ENCODE measurements at places on chromosomes 6 and 20.

GRCh38 chr6:154991207-154991606, 3.9 kb upstream of the TIAM2 start:
- DNase-seq: no peak

- no peak for DNase-seq
These were observed 146.3 kb downstream of the PRL start for GRCh38 chr6:22150368-22151035.

GRCh38 chr6:7165890-7166267, 58.1 kb downstream of the RREB1 start:
- DNase-seq: no peak

DNA sequence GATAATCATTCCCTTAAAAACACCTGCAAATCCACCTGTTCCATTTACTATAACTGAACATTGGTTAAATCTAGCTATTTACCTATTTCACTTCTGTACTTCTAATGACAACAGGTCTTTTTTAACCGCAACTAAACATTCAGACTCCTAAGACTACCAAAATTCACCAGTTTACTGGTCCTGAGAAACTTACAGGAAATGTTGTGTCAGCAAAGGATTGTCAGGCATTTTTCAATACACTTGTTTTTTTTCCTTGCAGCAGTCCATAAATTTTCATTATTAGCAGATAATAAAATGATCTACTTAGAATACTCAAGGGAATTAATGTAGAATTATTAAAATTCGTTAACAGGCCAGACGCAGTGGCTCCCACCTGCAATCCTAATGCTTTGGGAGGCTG, 5.3 kb downstream of the ZUP1 start:
- DNase-seq: no peak

DNA sequence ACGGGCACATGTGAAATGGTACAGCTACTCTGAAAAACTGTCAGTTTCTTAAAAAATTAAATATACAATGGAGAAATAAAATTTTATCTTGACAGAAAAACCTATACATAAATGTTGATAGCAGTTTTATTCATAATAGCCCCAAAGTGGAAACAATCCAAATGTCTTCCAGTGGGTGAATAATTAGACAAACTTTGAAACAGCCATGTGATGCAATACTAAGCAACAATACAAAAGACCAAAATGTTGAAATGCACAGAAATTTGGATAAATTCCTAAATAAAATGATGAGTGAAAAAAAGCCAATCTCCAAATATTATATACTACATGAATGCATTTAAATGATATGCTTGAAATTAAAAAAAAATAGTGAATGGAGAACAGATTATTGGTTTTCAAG, 523.1 kb downstream of the HTR1B start:
- DNase-seq: no peak

DNA sequence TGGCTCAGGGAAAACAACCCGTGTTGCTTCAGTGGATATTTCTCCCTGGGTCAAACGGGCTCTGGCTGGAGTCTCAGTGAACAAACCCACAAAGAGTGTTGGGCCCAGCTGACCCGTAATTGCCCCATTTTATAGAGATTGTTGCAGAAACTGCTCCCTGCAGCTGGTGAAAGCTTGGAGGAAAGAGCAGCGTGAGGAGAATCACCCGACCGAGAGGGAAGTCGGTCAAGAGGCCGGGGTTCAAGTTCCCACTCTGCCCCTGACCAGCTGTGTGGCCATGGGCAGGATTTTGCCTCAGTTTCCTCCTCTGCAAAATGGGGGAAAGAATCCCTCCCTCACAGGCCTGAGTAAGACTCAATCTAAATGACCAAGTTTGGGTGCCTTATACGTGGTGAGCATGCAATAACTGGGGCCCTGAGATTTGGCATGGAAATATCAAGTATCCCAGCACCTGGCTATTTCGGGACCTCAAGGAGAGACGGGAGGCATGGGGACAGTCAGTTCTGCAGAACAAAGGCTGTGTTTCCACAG, 1.7 kb upstream of the TGM2 start:
- DNase-seq: no peak

DNA sequence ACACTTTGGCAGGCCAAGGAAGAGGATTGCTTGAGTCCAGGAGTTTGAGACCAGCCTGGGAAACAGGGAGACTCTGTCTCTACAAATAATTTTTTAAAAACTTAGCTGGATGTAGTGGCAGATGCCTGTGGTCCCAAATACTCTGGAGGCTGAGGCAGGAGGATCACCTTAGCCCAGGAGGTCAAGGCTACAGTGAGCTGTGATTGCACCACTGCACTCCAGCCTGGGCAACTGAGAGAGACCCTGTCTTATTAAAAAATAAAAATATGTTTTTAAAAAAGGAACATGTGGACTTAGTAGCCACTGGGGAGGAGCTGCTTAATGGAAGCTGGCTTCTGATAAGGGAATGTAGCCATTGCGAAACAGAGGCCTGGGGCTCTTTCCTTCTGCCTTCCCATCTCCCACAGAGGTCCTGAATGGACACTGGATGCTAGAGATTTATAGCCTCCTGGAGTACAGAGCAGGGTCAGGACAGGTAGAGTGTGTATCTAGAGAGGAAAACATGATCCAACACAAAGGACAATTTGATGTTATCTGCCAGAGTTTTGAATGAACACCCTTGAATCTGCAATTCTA, 21.7 kb upstream of the GMNN start:
- DNase-seq: no peak

DNA sequence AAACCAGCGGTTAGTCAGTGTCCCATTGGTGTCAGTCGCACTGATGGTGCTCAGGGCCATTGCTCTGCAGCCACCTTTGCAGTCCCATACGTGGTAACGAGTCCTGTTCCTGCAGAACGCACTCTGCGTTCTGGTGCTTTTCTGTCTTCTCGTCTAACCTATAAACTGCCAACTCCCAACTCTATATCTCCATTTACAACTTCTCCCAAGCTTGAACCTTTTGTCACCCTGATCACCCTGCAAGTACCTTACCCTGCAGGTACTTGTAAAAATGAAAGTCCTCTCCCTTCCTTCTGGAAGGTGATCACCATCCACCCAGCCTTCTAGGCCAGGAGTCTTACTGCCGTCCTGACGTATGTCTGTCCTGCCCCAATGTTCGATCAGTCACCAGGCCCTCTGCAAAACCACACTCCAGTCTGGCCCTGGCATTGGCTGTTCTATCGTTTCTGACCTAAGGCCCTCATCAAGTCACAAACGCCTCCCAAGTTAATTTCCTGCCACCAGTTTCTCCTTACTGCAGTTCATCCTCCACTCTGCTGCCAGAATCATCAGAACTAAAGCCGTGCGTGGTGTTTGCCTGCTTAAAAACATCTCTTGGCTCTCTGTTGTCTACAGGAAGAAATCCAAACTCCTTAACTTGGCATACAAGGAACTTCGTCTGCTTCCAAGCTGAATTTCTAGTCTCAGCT, 7.9 kb downstream of the RREB1 start:
- no peak for DNase-seq

- DNase-seq: no peak
These were observed 388.3 kb downstream of the BMP2 start for GRCh38 chr20:7155794-7156193.

DNA sequence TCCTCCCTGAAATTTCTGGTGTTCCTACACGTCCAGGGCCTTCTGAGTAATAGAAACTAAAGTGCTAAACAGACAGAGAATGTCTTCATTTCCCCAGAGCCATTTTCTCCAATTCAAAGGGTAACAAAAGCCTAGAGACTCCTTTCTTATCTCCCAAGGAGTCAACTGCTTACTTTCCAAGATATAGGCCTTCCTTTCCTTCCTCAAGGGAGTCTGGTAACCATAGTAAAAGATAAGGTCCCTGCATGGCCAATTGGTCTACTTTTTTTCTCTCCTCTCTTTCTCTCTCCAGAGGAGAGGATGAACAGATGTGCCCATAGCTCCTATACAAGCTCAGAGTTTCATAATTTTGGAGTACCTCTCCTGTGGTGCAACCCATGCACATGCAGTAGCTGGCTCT, 185.7 kb downstream of the ASCC3 start:
- no peak for DNase-seq

- DNase-seq: no peak
These were observed 201.0 kb upstream of the FLRT3 start for GRCh38 chr20:14538433-14538832.
